Lung (tissue), 17 donors: ENCODE measurements at places on chromosomes 11 and 22. TPM values are rescaled to one million over a fixed set of nuclear protein-coding genes. Genes with fewer than 3 reads are reported as not detected.

DNA sequence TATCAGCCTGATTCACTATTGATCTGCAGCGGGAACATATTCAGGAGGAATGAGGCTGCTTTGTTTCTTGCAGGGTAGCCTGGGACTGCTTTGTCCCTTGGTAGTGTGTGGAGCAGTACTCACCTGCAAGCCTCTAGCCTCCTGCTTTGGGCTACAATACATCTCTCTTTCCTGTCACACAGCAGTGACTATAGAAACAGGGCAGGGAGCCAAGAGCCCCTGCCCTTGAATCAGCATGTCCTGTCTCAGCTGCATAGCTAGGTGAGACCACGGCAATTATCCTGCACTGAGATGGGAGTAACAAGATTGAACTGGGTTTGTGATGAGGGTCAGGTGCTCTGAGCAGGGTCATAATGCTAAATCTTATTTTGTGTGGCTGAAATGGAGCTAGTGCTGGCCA is 191.9 kb downstream of the NELL1 start:
- no peaks in the 10 kb centered on the region for H3K27me3 ChIP-seq
- no peaks in the 10 kb centered on the region for H3K4me1 ChIP-seq
- no peak for DNase-seq
- no peak overlapping the region for H3K27ac ChIP-seq
- no peak overlapping the region for H3K4me3 ChIP-seq

- no peak overlapping the region for H3K27ac ChIP-seq
- no peaks in the 10 kb centered on the region for H3K27me3 ChIP-seq
- H3K4me3 ChIP-seq = no peak overlapping the region
- no peak for DNase-seq
- H3K36me3 ChIP-seq = no peaks in the 10 kb centered on the region
Observed at GRCh38 chr11:71281831-71282230, 29.5 kb upstream of the SHANK2 start.

DNA sequence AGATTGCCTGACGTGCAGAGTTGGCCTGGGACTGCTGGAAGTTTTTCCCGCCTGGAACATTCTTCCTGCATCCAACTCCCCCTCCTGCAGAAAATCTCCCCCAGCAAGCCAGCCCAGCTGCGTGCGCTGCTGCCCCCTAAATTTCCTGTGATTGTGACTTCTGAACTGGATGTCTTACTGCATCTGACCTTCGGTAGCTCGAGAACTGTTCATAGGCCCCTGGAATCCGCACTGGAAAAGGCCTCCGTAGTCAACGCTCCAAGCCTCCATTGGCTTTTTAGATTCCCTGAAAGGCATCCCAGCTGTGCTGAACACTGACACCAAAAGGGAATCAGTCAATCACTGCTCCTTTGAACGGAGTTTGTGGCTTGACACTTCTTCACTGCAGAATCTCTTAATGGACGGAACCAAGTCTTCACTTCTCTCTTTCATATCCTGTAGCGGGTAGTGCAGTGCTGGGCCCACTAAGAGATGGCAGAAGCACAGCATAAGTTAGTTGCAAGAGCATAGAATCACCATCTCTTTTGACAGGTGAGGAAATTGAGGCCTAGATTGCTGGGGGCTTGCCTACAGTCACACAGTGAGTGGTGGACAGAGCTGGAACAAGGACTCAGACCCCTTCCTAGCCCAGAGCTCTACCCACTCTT is 14.2 kb upstream of the RASD2 start:
- no peak overlapping the region for H3K27ac ChIP-seq
- H3K27me3 ChIP-seq = no peaks in the 10 kb centered on the region
- H3K4me1 ChIP-seq = peaks cover 17% of the 10 kb centered on the region

GRCh38 chr11:67439321-67440228 is 2.1 kb upstream of the PTPRCAP start:
- no peaks in the 10 kb centered on the region for H3K27me3 ChIP-seq
- no peak for DNase-seq
- peaks cover 4% of the 10 kb centered on the region for H3K4me1 ChIP-seq
- no peak overlapping the region for H3K4me3 ChIP-seq
- H3K36me3 ChIP-seq = no peaks in the 10 kb centered on the region

GRCh38 chr11:88909500-88909899 is 156.3 kb downstream of the GRM5 start:
- no peaks in the 10 kb centered on the region for H3K4me1 ChIP-seq
- no peak overlapping the region for H3K27ac ChIP-seq
- H3K4me3 ChIP-seq = no peak overlapping the region
- DNase-seq = no peak
- H3K36me3 ChIP-seq = no peaks in the 10 kb centered on the region
- no peaks in the 10 kb centered on the region for H3K27me3 ChIP-seq

Gene APOC3
- not detected for total RNA-seq

Gene MGAT3
- 19.4 TPM for total RNA-seq
